Ovary (tissue), 10 donors: ENCODE measurements at places on chromosomes 1 and 21.
A peak's percentile ranks its signal among the peaks of the same experiment; 100 is the strongest.

DNA sequence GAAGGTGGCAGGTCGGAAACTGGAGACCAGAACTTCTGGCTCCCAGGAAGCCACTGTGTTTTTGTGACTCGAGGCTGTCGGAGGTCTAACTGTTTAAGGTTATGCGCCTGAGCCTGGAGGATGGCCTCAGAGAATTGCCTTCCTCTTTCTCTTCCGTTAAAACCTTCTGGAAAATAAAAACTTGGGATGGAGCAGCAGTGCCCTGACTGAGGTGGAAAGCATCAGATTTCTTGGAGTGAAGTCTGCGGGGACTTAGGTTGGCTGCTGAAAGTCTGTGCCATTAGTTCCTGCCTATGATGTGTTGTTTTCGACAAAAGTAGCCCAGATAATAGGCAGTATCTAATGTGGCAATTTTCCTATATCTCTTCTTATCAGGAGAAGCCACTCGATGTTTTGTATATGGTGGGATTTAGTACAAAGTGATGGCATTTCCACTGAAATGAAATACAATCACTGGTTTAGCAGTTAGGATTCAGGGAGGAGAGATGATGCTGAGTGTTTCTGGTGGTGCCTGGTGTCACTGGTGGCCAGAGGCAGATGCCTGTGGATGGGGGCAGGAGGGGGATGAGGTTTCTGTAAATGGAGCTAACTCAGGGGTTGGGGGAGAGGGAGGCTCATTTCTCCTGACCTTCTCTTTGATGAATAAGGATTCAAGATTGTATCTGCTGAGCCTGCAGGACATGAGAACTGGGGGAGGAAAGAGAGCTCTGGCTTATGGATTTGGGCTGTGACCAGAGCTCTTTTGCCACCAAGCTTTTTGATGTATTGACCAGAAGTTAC, 150.8 kb downstream of the CAMTA1 start:
- no peak for DNase-seq

- peak; percentile 14 for DNase-seq
Observed at GRCh38 chr21:42542196-42542595, 28.5 kb downstream of the SLC37A1 start.

DNA sequence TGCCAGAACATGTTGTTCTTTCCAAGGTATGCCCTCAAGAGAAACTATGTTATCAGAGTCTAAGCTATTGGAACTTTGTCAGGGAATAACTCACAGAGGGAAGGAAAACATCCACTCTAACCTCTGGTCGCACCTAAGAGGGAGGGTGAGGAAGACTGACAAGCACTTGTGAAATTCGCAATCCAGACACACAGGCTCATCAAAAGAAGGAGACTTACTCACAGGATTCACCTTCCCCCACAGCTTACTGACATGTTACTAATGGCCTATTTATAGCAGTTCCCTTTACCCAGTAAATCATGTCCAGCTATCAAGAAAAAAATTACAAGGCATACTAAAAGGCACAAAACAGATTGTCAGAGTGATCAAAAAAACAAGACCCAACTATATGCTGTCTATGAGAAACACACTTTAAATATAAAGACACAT, 36.9 kb downstream of the WDR64 start:
- DNase-seq: no peak

DNA sequence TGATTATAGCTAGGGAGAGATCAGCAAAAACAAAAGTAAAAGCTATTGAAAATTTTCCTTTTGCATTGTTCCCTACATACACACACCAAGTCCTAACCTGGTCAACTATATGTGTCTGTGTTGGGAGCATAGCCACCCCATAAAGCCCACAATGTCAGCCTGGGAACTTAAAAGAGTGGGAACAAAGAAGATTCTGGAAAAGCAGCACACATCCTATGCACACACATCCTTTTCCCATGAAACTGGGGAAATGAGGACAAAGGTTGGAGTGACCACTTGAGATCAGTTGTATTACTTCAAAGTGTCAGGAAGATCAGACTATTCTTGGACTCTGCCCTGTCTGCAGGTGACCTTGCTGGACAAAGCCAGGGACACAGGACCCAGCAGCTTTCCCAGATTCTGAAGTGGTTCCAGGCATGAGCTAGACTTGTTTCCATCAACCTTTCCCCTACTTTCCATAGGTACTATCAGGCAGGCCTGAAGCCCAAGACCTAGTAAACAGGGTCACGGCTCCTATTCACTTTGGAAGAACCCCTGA, 15.9 kb downstream of the TXNIP start:
- no peak for DNase-seq

DNA sequence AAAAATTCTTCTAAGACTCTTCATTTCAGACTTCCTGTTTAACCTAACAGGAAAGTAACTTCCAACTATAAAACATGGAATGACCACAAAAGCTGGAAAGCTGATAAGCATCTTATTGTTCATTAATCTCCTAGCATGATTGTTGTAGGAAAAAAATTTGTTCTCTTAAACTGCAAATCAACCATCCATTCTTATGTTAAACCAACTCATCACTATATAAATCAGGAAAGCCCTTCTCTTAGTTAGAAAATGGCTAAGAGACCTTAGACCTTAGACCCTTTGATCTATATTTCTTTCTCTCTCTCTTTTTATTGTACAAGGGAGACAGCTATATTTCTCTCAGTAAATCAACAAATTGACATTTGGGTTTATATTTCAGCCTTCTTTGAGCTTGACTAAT, 101.4 kb downstream of the UBE2U start:
- no peak for DNase-seq

DNA sequence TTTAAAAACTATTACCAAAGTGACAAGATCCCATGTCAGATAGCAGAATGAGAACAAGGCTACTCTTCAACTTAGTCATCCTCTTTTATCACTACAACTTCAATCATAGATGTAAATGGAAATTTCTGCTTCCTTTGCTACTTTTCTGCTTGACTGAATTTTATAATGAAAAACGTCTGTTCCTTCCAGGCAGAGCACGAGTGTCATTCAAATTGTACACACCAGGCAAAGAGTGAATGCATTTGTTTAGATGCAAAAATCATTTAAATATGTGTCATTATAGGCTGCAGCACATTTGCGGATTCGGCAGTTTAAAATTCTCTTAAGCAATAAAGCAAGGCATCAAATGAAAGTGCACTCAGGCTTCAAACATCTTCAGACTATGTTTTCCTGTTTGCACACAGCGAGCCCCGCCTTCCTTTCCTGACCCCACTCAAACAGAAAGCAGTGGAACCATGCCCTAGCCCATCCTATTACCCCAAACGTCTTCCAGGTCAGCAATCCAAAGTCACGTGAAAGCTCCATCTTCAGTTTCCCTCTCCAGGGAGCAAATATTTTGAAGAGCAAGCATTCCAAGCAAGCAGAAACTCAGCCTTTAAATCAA, 99.6 kb downstream of the APP start:
- DNase-seq: no peak

DNA sequence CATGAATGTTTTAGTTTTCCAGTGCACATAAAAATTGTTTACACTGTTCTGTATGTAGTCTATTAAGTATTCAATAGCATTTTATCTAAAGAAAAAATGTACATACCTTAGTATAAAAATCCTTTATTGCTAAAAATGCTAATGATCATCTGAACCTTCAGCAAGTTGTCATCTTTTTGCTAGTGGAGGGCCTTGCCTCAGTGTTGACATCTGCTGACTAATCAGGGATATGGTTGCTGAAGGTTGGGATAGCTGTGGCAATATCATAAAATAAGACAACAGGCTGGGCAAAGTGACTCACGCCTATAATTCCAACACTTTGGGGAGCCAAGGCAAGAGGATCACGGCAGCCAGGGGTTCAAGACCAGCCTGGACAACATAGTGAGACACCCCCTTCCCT, 9.0 kb downstream of the DYNLT5 start:
- DNase-seq: no peak

DNA sequence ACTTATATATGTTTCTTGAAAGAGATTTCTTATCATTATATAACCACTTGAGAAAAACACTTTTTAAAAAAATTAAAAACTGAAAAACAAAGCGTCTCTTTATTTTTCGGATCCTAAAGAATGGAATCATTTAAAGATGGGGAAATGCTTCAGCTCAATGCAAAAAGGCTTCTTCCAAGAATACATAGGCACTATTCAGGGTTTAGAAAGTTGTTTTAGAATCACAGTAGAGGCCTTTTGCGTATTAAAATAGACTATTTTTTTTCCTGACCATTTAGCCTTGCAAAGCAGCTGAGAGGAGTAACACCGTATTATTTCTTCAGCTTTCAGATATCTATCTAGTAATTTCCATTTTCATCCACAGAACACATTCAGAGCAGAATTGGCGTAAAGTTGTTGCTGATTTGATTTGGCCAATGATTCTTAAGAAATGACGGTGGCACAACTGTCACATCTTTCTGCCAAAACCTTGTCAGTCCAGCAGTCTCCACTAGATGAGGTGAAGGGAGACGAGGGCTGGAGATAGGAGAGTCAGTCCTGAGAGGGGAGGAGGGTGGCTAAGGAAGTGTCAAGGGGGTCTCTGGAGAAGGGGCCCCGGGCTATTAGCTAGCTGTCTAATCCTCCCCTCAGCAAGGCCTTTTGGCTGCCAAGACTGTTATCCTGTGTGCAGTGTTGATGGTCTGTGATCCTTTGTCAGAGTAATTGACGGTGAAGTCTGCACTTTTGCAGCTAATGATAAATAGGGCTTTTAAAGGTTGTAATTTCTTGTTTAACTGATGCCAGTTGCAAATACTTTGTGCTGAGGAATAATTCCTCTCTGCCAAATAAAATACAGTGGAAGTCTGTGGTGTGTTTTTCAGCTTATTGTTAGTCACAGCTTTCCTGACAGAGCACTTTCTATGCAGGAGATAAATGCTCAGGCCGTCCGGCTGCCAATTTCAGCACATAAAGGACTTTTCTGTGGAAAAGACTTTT, 34.7 kb downstream of the PRRX1 start:
- DNase-seq: no peak

DNA sequence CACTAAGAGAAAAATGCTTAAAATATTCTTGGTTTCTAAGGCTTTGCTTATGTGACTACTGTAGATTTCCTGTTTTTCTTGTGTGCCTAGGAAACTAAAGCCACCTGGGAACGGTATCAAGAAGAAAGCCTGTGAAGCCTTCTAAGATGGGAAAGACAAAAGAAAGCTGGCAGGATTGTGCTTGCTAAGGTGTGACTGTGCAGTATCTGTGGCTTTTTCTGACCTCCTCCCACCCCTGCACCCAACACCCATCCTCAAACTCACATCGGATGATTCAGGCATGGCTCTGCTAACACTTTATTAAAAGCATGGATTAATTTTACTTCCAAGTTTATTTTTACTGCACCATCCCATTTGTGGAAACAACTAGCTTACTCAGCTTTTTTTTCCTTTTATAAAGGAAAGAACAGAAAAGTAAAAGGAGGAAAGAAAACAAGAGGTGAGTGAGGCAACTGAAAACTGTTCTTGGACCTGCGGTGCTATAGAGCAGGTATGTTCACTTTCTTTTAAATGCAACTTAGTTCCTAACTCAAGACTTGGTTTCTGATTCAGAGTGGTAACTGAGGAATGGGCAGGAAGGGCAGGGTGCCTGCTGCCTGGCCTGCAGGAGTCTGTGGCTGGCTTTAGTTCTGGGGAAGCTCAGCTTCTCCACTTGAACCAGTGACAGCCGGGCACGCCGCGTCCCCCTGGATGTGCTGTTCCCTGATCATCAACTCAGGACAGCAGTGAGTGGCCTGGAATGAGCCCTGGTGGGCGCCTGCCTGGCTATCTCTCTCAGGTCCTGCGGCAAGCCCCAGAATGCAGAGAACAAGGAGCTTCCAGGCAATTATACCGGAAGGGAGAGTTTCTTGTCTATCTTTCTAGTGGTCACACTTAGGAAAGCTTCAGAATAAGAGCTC, at the start of gene GBP6:
Gene GBP6 (plus strand): TSS at position 422 of the 899 bp plus-strand sequence. CDS start 4,493 bp downstream, outside the sequence.
- peak; percentile 21 for DNase-seq

DNA sequence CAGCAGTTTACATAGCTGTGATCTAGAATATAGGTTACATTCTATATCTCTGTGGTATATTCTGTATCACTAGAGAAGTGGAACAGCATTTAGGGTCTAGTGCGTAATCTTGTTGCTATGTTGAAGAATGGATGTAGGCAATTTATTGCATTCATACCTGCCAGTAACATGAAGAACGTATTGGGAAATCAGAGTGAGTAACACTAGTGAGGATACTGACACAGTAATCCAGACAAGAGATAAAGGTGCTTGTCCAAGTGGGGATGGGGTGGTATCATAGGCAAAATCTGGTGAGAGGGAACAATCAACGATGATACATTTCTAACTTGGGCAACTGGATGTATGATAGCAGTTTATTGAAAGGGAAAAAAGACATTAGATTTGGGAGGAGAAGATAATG, 9.8 kb downstream of the PPP2R5A start:
- no peak for DNase-seq

DNA sequence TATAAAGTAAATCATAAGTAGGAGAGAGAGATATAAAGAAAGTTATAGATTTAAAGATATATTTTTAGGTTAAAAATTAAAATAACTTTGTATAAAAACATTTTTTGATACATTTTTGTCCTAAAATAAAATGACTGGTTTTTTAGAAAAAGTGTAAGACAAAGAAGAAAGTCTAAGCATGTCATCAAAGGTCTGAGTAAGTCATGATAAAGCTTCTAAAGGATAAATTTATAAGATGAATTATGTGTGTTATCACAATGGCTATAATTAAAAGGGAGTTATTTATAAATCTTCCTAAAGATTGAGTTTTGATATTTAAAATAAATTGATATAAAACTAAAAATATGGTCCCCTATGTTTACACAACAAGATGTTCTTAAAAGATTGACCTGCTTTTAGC, 370.9 kb downstream of the PTPRU start:
- DNase-seq: no peak

GRCh38 chr1:47175227-47175934, 14.5 kb downstream of the PDZK1IP1 start:
- DNase-seq: no peak

GRCh38 chr1:205792481-205792881, 17.2 kb upstream of the RAB29 start:
- no peak for DNase-seq

- DNase-seq: no peak
Observed at GRCh38 chr1:99648107-99648506, 2.2 kb downstream of the PALMD start.

DNA sequence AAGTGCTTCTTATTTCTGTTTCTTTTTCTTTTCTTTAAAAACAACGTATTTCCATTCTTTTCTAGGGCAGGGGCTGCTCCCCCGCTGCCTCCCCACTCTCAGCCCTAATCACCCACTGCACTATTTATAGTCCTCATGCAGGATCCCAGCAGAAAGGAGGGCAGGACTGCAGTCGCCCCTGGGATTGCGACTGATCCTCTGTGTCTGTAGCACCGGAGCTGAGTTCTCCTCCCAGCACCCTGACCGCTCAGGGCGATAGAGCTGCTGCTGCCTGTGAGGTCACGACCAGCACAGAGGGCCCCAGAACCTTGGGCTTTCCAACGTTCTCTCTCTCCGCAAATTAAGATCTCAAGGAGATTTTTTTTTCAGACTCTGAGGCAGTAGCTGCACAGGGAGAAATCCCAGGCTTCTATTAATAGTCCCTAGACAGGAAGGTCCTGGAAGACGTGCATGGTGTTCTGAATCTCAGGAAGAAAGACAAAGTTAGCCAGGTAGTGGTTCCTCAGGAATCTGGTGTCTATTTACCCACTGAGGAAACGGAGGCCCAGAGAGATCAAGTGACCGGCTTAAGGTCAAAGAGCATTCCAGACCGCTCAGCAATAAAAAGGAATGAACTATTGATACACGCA, 46.8 kb downstream of the PRAMEF20 start:
- DNase-seq: no peak
